K562 (cell line): ENCODE measurements at places on chromosomes 11 and 22. TPM values are rescaled to one million over a fixed set of nuclear protein-coding genes. Genes with fewer than 3 reads are reported as not detected.
A peak's percentile ranks its signal among the peaks of the same experiment; 100 is the strongest.

- H3K36me3 ChIP-seq, result no peaks in the 10 kb centered on the region
- H3K27ac ChIP-seq, result no peak overlapping the region
- no peaks in the 10 kb centered on the region for H3K27me3 ChIP-seq
- H3K4me1 ChIP-seq, result no peaks in the 10 kb centered on the region
- no peak overlapping the region for H3K4me3 ChIP-seq
Measured at GRCh38 chr11:92111287-92111686, 113.3 kb upstream of the FAT3 start.

DNA sequence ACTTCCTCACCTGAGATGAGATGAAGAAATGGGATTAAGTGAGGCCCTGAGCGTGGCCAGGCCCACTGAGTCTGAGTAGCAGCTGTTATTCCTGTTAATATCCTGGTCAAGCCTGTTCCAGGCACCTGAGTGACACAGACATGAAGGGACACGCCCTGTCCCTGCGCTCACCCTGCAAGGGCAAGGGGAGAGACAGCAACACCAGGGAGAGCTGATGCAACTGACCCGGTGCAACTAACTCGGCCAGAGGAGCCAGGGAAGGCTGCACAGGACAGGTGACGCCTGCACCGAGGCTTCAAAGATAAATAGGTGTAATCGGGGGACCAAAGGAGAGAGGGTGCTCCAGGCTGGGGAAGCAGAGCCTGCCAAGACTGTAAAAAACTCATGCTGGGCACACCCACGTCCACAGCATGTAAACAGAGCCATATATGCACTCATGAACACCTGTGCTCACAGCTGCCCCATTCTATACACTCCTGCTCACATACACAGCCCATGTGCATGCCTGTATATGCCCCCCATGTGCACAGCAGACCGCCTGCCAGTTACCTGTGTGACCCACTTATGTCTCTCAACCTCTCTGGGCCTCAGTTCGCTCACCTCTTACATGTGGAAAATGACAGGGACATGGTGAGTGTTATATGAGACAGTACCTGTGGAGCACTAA is 22.8 kb upstream of the GCAT start:
- no peaks in the 10 kb centered on the region for H3K36me3 ChIP-seq
- H3K4me1 ChIP-seq, result peaks cover 7% of the 10 kb centered on the region; the same call in 2 of the 3 replicates
- no peaks in the 10 kb centered on the region for H3K27me3 ChIP-seq
- H3K27ac ChIP-seq, result no peak overlapping the region

DNA sequence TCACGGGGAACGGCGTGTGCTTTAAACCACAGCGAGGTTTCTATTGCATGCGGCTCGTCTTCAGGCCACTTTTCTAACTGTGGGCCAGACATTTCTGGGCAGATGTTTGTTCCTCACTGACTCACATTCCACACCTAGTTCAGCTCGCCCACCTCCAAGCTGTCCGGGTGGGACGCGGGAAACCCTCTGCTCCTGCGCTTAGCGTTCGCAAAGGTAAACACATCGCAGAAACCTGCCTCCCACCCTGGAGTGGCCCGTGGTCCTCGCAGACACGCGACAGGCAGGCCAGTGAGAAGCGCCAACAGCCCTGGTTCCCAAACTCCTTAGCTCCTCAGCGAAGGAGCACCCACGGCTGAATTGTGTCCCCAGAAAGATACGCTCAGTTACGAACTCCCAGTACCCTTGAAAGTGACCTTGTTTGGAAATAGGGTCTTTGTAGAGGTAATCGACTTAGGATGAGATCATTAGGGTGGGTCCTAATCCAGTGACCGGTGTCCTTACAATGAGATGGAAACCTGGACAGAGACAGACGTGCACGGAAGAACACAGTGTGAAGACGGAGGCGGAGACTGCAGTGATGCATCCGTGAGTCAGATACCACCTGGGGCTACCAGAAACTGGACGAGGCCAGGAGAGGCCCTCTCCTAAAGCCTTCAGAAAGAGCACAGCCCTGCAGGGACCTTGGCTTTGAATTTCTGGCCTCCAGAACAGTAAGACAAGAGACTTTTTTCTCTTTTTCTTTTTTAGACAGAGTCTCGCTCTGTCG is 82.7 kb downstream of the CELSR1 start:
- H3K4me1 ChIP-seq, result peaks cover 7% of the 10 kb centered on the region; the same call in 2 of the 3 replicates
- H3K27me3 ChIP-seq, result peaks cover 5% of the 10 kb centered on the region; the same call in 1 of the 3 replicates
- no peak overlapping the region for H3K4me3 ChIP-seq

DNA sequence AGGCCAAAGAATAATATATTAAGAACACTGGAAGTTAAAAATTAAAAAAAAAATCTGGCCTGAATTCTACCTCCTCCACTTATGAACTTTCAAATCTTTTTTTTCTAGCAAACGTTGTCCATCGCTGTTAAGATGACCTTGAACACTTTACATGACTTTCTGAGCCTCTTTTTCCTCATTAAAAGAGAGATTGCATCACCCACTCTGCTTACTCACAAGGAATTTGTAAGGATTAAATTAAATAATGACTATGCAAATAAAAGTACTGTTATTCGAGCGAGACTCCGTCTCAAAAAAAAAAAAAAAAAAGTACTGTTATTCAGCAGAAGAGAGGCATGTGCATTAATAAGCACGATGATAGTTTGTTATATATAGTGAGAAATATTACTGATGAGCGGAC is 285.1 kb upstream of the CCDC90B start:
- no peak overlapping the region for H3K4me3 ChIP-seq
- H3K27me3 ChIP-seq, result no peaks in the 10 kb centered on the region
- H3K36me3 ChIP-seq, result no peaks in the 10 kb centered on the region
- H3K4me1 ChIP-seq, result no peaks in the 10 kb centered on the region
- no peak for DNase-seq

DNA sequence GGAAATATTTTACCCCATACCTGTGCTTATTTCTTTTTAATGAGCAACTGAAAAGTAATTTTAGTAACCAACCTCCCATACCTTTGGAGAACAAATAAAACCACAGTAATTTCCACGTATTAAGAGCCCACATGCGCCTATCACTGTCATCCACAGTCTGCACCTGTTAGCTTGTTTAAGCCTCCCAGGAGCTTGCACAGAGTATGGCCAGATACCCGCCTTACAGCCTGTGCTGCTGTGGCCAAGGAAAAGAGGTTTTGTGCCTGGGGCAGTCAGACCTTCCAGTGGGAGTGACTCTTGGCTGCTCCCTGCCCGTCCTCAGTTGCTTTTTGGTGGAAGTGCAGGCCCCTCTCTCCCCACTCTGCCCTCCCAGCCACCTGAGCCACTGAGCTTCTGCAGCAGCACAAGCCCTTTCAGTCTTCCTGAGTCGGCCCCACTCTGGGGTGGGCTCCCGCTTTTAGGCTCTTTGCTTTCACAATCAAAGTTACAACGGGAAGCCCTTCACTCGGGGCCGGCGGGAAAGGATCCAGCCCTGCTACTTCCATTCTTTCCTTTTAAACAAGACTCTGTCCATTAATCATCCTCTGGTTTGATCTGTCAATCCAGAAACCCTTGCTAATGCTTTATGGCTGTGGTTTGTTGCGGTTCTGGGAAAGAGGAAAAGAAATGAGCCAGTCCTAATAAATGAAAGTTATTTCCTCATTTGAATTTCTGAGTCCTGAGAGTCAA is 308.8 kb downstream of the TBC1D22A start:
- H3K27ac ChIP-seq, result no peak overlapping the region
- H3K27me3 ChIP-seq, result no peaks in the 10 kb centered on the region
- H3K4me3 ChIP-seq, result no peak overlapping the region
- no peaks in the 10 kb centered on the region for H3K4me1 ChIP-seq

GRCh38 chr11:30879322-30880005 is 293.3 kb upstream of the MPPED2 start:
- no peaks in the 10 kb centered on the region for H3K36me3 ChIP-seq
- H3K27ac ChIP-seq, result no peak overlapping the region
- H3K4me3 ChIP-seq, result no peak overlapping the region
- no peaks in the 10 kb centered on the region for H3K27me3 ChIP-seq
- H3K4me1 ChIP-seq, result no peaks in the 10 kb centered on the region
- no peak for DNase-seq

DNA sequence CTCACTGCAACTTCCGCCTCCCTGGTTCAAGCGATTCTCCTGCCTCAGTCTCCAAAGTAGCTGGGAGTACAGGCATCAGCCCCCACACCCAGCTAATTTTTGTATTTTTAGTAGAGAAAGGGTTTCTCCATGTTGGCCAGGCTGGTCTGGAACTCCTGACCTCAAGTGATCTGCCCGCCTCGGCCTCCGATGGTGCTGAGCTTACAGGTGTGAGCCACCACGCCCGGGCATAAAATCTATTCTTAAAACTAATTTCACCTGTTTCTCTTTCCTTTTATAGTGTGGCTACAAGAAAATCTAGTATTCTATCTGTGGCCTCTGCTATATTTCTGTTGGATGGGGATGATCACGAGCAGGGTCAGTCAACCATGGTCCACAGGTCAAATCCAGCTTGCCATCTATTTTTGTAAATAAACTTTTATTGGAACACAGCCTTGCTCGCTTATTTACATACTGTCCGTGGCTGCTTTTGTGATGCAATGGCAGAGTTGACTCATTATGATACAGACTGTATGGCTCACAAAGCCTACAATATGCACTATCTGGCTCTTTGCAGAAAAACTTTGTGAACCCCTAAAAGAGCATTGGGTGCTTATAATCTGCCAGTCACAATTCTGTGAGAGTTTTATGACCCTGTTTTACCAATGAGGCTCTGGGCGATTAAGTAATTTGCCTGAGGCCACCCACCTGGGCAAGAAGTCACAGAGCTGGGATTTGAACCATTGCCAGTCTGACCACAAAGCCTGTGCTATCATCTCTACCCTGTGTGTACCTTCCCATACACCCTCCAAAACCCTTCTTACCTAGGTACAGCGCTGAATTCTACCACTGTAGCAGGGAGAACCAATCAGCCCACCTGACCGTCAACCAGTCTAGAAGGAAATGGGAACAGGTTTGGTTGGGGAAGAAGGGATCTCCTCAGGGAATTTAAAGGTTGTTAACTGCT is 28.3 kb downstream of the SLC1A2 start:
- peak; percentile 10 for DNase-seq
- H3K4me3 ChIP-seq, result no peak overlapping the region
- H3K27ac ChIP-seq, result no peak overlapping the region
- no peaks in the 10 kb centered on the region; the same call in none of the 3 replicates for H3K27me3 ChIP-seq

DNA sequence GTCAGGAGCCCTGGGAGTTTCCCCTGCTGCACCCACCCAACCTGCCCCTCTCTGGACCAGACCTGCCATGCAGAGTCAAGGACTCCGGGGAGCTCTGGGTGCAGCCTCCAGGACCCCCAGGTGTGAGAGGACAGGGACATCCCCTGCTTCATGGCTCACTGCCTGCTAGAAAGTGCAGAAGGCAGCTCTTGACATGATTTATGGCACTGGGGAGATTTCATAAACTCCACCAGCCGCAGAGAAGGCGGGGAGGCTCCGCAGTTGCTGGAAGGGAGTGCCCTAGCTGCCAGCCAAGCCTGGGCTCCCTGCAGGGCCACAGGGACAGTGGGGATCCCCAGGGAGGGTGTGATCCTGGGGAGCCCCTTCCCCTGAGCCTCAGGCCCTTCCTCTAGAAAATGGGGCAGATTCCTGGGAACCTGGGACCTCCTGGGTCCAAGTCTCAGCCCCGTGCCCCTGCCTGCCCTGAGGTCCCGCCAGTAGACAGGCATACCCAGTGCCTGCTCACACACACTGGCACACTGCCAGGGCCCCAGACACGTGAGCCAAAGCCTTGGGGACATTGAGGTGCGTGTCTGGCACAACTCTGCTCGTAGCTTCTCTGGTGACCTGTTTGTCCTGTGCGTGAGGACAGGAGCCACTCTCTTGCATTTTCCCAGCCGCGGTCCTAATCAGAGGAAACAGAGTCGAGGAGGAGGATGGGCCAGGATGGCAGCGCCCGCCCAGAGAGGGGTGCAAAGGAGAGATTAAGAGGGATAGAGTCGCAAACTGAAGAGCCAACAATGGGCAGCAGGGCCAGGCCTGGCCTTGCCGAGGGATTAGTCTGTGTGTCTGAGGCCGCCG is 13.8 kb downstream of the CABP7 start:
- H3K27me3 ChIP-seq, result no peaks in the 10 kb centered on the region
- peaks cover 5% of the 10 kb centered on the region; the same call in 2 of the 3 replicates for H3K4me1 ChIP-seq
- no peak for DNase-seq
- H3K27ac ChIP-seq, result no peak overlapping the region
- H3K4me3 ChIP-seq, result no peak overlapping the region

DNA sequence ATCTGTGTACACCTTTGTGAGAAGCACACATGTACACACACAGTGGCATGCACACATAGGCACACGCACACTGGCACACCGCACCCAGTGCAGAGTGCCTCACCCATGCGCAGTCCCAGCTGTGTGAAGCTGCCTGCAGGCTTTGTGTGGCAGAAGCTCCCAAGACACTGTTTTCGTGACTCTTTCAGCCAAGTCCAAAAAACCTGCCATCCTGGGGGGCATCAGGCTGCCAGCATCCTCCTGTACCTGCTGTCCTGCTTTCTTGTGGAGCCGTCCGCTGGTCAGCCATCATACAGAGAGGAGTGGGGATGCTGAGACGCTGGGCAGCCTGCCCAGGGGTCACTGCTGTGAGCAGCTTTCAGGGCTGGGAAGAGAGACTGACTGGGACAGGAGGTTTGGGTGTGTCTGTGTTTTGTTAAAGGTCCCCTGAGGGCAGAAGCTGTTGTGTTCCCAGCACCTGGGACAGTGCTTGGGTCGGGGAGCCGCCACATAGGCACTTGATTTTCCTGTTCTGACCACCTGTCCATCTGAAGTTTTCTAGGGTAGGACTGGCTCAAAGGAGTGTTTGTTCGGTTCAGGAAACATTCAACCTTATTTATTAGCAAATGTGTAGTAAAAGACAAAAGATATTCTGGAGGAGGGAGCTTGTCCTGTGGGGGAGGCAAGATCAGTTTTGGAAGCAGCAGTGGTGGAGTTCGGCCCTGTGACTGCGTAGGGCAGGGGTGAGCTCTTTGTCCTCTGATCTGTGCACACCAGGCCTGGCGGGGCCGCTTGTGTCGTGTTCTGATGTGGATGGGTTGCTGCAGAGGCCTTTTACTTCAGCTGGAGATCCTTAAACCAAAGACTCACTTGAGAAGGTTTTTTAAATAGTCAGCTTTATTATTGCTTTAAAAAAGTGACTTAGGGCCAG is 29.7 kb downstream of the AP2A2 start:
- peaks cover 14% of the 10 kb centered on the region; the same call in 2 of the 3 replicates for H3K36me3 ChIP-seq
- H3K4me1 ChIP-seq, result peaks cover 5% of the 10 kb centered on the region
- no peak overlapping the region for H3K27ac ChIP-seq

- DNase-seq, result no peak
- H3K27me3 ChIP-seq, result peaks cover 16% of the 10 kb centered on the region
- H3K4me1 ChIP-seq, result no peaks in the 10 kb centered on the region; the same call in 2 of the 3 replicates
- no peaks in the 10 kb centered on the region for H3K36me3 ChIP-seq
Measured at GRCh38 chr11:77082838-77083565, 16.2 kb downstream of the CAPN5 start.

- H3K27me3 ChIP-seq, result no peaks in the 10 kb centered on the region
- H3K4me1 ChIP-seq, result no peaks in the 10 kb centered on the region
- no peak overlapping the region for H3K27ac ChIP-seq
- no peak for DNase-seq
Measured at GRCh38 chr11:79129702-79130101, 311.1 kb downstream of the TENM4 start.

GRCh38 chr11:2099516-2100349 is 39.5 kb downstream of the IGF2 start:
- no peak for DNase-seq
- H3K27me3 ChIP-seq, result peaks cover 46% of the 10 kb centered on the region
- no peak overlapping the region for H3K4me3 ChIP-seq
- no peaks in the 10 kb centered on the region for H3K4me1 ChIP-seq
- H3K27ac ChIP-seq, result no peak overlapping the region

- H3K27me3 ChIP-seq, result peaks cover 25% of the 10 kb centered on the region
- peak; percentile 61 for DNase-seq
- H3K4me1 ChIP-seq, result peaks cover 43% of the 10 kb centered on the region
- H3K4me3 ChIP-seq, result no peak overlapping the region
Measured at GRCh38 chr11:69467646-69468045, 13.8 kb upstream of the LINC01488 start.

The P2RY6 gene
- total RNA-seq, result not detected in 2 replicates

The OR4B1 gene
- total RNA-seq, result not detected in 2 replicates

The MMP13 gene
- total RNA-seq, result not detected in 2 replicates

The FUT4 gene
- 8.7 and 8.9 TPM in 2 replicates for total RNA-seq

The HEPN1 gene
- total RNA-seq, result not detected in 2 replicates

The MACROD1 gene
- total RNA-seq, result 45.2 and 47.3 TPM in 2 replicates
